H9 (cell line): ENCODE measurements at places on chromosomes 16 and 17.

GRCh38 chr16:57023541-57024249 lies 34.3 kb downstream of the NLRC5 start:
- no peak for DNase-seq

- peak; percentile 40 for DNase-seq
These were observed 52.7 kb upstream of the KSR1 start for GRCh38 chr17:27403480-27404005.

DNA sequence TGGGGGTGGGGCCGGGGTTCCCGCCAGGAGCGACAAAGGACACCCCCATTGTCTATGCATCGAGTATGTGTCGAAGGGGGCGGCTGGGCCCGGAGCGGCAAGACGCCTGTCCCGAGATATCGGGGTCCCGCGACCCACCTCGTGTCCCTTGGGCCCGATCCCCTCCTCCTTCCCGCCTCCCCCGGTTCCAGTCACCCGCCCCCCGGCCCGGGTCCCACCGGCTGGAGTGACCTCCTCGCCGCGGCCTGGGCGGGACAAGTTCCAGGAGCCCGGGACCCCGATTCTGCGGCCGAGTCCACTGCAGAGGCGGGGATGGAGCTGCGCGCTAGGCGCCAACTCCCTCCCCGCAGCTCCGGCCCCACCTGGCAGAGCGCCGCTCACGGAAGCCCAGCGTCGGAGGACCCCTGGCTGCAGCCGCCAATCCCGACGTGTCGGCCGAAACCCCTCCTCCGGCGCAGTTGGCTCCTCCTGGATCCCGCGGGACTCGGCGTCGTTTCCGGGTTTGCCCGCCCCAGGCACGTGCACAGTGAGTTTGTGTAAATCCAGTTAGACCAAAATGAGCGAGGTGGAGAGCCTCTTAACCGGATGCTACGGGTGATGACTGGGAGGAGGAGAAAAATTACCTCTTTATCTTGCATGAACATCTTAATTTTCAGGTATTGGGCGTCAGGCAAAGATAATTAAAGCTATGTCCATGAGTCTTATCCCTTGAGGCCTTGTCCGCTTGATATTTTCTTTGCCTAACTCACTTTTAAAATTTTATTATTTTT lies at the start of gene NMRAL1:
TSS of gene NMRAL1 (minus strand) at position 434 of the 770 bp plus-strand sequence. CDS start 493 bp downstream, outside the sequence.
- DNase-seq = peak; percentile 96

- no peak for DNase-seq
These were observed 8.8 kb upstream of the TANGO6 start for GRCh38 chr16:68834550-68834949.

DNA sequence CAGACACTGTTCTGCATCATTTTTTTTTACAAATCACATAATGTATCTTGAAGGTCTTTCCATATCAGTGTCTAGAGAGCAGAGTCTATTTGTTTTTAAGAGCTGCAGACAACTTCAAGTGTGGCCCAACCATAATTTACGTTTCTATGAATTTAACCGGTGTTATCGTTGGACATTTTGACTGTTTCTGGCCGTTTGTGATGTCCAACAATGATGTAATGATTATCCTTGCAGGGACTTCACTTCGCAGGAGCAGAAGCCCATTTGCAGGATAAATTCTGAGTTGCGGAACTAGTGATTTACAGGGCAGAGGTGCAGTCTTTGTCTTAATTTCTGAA lies 26.9 kb upstream of the HLF start:
- DNase-seq = no peak
